ENCODE measurements at places on chromosomes 7 and 10.
A peak's percentile ranks its signal among the peaks of the same experiment; 100 is the strongest.

DNA sequence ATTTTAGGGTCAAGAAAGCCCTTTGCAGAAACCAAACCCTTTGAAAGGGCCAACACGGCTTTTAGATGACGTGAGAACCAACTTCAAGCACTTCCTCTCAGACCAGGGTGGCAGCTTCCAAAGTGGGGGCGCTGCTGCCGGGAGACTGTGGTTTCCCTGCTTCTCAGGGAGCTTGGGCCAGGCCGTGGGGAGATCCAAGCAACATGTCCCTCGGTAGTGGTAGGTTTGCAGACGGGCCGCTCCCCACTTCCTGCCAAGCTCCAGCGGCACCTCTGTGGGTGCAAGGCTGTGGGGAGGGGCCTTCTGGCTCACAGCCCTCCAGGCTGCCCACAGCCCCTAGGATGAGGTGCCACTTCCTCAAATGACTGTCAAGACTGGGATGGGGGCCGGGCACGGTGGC, 132.4 kb downstream of the FAM53B start:
- peak; percentile 65 for DNase-seq

- no peak for DNase-seq
These were observed 290.1 kb downstream of the NEBL start for GRCh38 chr10:20606985-20607384.

GRCh38 chr7:66939325-66939724, 18.3 kb downstream of the TMEM248 start:
- no peak for DNase-seq

DNA sequence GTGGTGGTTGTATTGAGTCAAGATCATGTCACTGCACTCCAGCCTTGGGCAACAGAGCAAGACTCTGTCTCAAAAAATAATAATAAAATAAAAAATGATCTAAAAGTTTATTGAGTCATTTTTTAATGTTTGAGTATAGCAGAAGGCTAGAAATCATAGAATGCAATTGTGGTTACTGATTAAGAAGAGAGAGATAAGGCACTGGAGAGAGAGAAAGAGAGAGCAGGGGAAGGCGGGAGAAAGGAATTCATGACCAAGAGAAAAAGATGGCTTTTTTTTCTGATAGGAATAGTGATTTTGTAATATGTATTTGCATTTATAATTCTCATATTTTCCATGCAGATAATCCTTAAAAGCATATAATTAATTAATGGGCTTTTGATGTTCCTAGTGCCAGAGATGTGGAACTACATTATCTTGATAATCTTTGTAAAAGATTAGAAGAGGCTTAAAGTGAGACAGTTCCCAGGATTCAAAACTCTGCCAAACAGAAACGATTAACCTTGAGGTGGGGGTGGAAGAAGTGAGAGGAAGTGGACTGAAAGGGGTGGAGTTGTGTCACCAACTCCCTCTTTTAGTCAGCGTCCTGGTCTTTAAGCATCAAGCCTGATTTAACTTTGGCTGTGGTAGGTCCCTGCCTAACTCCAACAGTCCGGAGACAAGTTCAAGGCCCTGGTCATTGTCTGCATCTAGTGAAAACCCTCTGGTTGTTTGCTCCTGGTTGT, 76.2 kb downstream of the CHN2 start:
- DNase-seq = no peak

DNA sequence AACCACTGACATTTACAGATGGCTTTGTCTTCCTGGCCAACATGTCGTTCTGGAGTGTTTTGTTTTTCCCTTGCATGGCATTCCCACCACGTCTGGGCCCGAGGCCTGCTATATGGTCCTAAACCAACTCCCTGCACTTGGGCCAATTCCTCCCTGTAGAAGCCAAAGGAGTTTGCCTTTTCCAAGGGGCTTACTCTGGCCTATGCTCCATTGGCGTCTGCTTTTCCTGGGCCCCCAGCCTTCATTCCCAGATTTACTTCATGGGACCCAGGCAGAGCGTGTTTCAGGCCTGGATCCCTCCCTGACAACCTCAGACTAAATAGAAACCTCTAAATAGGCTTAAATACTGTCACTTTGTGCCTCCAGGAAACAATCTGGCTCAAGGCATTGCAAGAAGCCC, 60.7 kb downstream of the MINDY4 start:
- DNase-seq = no peak

DNA sequence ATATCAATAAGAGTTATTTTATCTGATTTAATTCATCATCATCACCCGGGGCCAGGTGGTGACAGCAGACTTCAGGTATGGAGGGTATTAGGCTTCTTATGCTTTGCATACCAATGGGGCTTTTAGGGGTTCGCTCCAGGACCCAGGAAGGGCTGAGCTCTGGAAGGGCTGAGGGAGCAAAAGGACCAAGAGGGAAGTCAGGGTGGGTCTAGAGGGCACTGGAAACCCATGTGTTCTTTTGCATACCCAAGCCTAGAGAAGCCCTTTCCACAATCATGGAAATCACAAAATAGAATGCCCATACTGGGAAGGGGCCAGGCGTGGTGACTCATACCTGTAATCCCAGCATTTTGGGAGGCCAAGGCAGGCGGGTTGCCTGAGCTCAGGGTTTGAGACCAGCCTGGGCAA, 30.9 kb upstream of the VCL start:
- DNase-seq = no peak
